ENCODE measurements at places on chromosomes 3 and 15.

- no peak for DNase-seq
These were observed 94.4 kb downstream of the LRRN1 start for GRCh38 chr3:3893590-3893989.

DNA sequence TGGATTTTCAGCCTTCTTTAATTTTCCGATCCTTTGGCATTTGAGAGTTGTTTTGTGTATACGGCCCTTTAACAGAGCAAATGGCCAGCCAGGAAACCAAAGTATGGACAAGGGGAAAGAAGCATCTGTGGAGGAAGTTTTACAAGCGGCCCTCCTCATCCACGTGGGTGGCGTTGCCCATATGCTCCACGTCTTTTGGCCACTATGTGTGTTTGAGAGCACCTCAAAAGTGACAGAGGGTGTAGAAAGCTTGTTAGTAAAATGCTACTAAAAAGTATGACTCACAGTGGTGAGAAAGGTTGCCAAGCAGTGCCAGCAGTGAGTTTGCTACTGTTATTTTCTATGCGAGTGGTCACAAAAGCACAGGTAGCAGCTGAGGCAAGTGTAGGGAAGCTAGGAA lies 451.8 kb upstream of the NPAP1 start:
- no peak for DNase-seq

GRCh38 chr3:7632305-7632704 lies 771.4 kb downstream of the GRM7 start:
- no peak for DNase-seq

DNA sequence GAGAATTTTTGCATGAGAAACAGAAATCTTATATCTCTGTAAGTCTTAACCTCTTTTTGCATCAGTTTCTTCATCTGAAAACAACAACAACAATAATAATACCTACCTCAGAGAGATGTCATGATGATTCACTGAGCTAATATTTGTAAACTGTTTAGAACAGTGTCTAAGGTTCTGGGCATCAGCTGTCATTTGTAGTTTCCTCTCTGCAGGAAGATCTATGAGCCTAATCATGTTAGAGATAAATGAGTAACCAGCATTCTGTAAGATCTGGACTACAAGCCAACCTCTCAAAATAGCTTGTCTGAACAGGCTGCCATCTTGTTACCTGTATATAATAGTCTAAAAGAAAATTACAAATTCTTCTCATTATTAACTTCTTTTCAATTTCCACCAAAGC lies 383.0 kb upstream of the RORA start:
- no peak for DNase-seq

GRCh38 chr3:48215876-48216275 lies 7.4 kb upstream of the CAMP start:
- peak; percentile 81 for DNase-seq

GRCh38 chr3:36443028-36443686 lies 62.9 kb downstream of the STAC start:
- no peak for DNase-seq

- DNase-seq, result no peak
These were observed 2.6 kb downstream of the BHLHE40 start for GRCh38 chr3:4981665-4982494.

DNA sequence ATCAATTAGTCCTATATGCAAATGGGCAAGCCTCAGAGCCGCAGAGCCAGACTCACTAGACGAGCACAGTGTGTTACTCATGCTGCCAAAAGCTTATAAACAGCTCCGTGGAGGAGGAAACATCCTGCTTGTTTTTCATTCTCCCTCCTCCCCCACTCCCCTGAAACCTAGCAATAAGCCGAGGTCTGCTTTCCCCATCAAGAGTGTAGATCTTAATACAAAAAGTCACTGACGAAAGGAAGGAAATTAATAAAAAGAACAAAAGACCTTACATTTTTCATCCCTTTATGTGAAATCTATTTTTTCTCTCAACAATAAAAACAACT lies 88.5 kb downstream of the XXYLT1 start:
- peak; percentile 43 for DNase-seq

DNA sequence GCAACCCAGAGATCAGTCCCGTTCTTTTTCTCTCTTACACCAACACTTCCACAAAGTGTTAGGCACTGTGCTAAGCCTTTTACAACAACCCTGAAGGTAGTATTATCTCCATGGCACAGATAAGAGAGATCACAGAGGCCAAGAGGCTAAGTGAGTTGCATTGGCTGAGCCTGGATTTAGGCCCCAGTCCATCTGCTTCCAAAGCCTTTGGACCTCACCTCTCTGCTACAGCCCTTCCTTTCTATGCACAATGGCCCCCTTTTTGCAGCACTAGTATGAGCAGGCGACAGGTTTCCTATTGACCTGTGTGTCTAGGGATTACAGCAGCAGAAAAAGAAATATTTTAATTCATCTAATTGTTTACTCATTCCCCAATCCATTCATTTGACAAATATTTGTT lies 76.2 kb downstream of the CRYGS start:
- DNase-seq, result no peak
